Stimulated activated CD4-positive, alpha-beta T cell treated with anti-CD3 and anti-CD28 coated beads, Interleukin-2, amount 100 ng/mL, for 48 hours (primary cell): ENCODE measurements at places on chromosomes 3 and 15.

DNA sequence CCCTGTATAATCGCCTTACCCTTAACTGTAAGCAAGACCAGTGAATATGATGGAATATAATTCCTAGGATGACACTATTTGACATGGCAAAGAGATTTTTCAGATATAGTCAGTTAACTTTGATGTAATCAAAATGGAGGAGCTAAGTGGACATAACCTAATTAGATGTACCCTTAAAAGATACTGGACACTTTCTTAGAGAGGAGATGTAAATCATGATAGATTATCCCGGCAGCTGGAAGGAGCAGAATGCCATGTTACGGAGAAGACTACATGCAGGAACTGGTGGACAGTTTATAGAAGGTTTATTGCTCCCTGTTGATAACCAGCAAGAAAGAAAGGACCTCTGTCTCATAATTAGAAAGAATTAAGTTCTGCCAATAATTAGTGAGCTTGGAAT lies 1142.9 kb downstream of the SI start:
- DNase-seq, result no peak

- no peak for DNase-seq
These were observed 138.5 kb upstream of the ANKRD28 start for GRCh38 chr3:15936312-15936711.

- DNase-seq, result no peak
These were observed 483.6 kb downstream of the ERC2 start for GRCh38 chr3:55984626-55985025.

- no peak for DNase-seq
These were observed 6.6 kb downstream of the OXTR start for GRCh38 chr3:8762607-8763377.

DNA sequence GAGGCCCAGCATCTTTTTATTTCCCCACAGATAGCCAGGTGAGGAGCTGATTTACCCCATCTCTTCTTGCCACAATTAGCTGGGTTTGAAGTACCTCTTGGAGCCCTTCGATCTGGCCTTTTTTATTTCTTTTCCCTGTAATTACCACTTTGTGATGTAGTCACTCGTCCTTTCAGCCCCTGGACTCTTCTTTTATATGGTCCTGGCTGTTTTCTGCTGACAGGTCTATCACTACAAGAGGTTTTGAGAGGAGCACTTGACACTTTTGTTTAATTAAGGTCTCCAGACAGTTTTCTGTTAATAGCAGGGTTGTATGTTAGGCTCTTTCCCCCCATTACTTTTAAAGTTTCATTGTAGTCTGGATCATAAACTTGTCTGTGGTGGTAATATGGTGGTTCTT lies 11.8 kb downstream of the ATXN7 start:
- DNase-seq, result no peak

GRCh38 chr3:85867072-85867471 lies 908.3 kb downstream of the CADM2 start:
- DNase-seq, result no peak

DNA sequence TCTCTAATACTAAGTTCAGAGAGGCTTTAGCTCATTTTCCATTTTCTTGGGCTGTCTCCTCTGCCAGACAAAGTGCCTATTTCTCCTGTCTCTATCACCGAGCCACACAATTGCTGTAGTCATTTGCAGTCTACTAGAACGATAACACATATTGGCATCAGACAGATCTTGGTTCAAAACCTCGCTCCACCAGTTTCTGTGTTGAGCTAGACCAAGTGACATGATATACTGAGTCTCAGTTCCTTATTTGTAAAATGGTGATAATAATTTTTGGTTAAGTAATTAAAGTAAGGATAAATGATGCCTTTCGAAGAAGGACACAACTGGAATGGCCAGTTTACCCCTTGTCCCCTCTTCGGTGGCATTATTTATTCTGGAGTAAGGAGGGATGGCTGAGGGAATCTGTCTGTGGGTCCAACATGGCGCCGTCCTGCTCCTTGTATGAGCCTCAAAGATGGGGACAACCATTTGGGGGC lies 398 bp upstream of the RAB7A start:
- peak; percentile 11 for DNase-seq
